ENCODE measurements at places on chromosomes 7 and 10.

DNA sequence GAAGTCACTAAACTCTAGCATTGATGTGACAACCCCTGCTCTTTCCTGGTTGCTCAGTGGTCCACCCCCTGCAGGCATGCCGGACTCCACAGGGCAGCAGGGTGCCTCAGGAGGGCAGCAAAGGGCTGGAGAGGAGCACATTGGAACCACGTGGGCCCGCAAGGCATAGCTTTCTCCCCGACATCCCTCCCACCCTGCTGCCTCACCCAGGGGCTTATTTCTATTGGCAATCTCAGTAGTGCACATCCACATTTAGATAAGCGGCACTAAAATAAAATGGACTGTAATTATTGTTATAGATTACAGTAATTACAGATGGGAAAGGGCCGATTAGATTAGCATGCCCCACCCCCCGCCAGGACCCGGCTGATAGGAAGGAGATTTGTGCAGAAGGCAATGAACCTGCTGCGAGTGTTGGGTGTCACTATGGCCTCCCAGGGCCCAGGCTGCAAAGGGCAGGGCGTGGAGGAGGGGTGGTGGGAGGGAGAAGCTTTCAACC lies 580.1 kb downstream of the GRID1 start:
- no peak for DNase-seq

GRCh38 chr7:127833641-127834040 lies 181.6 kb downstream of the SND1 start:
- DNase-seq: no peak

GRCh38 chr7:92781117-92781720 lies 55.2 kb downstream of the CDK6 start:
- no peak for DNase-seq

- no peak for DNase-seq
These were observed 51.8 kb upstream of the DUSP5 start for GRCh38 chr10:110445871-110446270.

- DNase-seq: no peak
These were observed 109.7 kb upstream of the PPIF start for GRCh38 chr10:79237454-79238157.

DNA sequence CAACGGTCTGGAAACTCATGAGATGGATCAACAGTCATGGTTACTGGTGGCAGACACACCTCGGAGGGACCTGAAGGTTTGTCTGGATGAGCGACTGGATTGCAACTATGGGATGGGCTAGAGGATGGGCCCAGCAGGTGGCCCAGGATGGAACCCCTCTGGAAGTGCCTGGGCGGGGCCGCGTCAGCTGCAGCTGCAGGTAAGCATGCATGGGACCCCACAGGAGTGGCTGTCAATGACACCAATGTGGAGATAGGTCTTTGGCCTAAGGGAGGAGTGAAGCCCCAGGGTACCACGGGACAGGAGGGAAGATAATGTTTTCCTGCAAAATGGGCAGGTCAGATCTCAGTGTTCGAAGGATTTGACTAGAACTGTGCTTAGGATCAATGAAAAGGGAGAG lies 103.4 kb downstream of the LANCL2 start:
- DNase-seq: no peak

- no peak for DNase-seq
These were observed 492.0 kb upstream of the AKR1E2 start for GRCh38 chr10:4334015-4334414.

DNA sequence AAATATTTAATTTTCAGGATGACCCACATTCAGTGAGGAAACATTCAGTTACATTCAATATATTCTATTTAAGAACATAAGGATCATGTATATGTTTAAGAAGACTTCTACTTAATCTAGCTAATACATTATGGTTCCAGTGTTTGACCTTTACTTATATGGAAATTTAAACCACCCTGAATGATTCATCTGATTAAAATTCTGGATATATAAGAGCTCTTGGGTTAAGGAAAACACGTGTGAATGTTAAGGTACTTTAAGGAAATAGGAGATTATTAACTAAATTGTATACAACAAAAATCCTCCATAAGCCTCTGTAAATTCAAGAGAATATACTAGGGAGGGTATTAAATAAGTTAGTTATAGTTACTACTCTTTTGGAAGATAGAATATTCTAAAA lies 40.9 kb downstream of the HDAC9 start:
- DNase-seq: no peak

DNA sequence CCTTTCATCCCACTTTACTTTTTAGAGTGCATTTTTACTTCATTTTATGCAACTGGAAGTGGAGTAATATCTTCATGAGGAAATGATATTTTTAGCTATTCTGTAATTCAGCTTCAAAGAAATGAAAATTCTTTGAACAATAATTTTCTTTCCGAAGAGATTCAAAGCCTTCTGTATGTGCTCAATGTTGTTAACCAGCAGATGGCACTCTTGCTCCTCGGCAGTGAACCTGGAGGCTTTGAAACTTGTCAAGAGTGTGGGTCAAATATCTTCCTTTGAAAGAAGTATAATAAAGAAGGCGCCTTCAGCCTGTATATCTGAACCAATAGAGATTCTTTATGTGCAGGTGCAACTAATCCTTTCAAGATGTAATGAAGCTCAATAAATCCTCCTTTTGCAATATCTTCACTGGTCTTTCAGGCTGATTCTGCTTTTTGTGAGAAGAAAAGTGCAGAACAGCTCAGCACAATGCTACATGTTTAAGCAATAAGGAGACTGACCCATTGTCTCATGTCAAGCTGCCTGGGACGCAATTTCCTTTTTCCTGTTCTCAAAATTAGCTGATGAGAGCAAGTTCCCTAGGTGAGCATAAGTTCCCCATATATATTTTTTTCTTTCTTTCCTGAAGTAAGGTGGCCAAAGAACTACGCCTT lies 258.4 kb downstream of the SEMA3A start:
- no peak for DNase-seq

DNA sequence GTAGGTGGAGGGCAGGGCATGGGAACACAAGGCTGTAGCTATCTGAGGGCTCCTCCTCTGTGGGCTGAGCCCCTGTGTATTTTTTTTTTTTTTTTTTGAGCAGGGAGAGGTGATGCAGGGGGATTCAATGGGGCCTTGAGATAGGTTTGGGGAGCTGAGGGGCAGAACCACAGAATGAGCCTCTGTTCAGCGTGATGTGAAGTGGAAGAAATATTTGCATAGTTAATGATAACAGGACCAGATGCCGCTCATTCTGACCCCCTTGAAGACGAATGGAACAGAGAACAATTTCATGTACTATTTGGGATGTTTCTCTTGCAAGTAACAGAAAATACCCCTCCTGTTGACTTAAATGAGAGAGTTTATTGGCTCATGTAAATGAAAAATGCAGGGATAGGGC lies 69.7 kb upstream of the EMX2 start:
- DNase-seq: no peak

GRCh38 chr7:20173828-20174227 lies 43.4 kb downstream of the MACC1 start:
- DNase-seq: no peak

DNA sequence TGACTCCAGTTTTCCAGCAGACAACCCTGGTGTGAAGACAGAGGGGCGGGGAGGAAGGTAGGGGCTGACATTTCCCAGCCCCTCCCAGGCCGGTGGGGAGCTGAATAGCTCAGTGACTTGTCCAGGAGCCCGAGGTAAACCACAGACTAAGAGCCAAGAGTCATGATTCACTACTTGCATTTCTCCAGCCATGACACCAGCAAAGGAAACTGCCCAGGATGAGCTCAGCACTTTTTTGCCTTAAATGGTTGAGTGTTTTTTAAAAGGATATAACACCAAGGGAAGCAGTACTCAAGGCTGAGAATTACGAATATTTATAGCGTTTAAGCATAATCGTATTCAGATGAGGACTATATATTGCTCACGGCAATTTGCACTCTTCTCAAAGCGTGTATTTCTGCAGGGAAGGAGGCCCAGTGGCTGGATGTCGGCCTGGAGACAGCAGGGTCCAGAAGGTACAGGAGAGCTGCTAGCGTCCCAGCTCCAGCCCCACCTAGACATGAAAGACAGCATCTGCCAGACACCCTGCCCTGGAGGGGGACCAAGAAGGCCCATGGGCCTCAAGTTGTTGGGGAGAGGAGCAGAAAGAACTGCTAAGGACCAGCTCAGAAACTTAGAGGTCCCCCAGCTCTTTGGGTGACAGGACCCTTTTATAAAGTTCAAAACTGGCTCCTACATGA lies 141.4 kb downstream of the GRID1 start:
- no peak for DNase-seq

- no peak for DNase-seq
These were observed 395.9 kb upstream of the PODXL start for GRCh38 chr7:131952365-131952764.

GRCh38 chr10:8159341-8160165 lies 105.1 kb downstream of the GATA3 start:
- DNase-seq: no peak

GRCh38 chr7:135076882-135077281 lies 71.0 kb upstream of the TMEM140 start:
- no peak for DNase-seq

GRCh38 chr10:1434202-1434601 lies 303.1 kb downstream of the ADARB2 start:
- DNase-seq: no peak

DNA sequence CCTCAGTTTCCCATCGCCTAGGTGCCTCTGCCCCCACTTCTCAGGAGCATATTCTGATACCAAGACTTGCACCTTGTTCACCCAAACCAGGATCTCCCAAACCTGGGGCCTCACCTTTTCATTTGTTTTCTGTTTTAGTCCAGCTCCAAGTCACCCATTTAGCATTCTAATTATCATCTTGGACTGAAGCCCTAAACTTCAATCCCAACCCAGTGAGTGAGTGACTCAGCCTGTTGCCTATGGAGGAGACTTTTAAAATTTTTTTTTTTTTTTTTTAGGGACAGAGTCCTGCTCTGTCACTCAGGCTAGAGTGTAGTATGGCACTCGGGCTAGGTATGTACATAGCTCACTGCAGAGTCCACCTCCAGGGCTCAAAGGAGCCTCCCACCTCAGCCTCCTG lies 378.9 kb upstream of the AUTS2 start:
- no peak for DNase-seq

DNA sequence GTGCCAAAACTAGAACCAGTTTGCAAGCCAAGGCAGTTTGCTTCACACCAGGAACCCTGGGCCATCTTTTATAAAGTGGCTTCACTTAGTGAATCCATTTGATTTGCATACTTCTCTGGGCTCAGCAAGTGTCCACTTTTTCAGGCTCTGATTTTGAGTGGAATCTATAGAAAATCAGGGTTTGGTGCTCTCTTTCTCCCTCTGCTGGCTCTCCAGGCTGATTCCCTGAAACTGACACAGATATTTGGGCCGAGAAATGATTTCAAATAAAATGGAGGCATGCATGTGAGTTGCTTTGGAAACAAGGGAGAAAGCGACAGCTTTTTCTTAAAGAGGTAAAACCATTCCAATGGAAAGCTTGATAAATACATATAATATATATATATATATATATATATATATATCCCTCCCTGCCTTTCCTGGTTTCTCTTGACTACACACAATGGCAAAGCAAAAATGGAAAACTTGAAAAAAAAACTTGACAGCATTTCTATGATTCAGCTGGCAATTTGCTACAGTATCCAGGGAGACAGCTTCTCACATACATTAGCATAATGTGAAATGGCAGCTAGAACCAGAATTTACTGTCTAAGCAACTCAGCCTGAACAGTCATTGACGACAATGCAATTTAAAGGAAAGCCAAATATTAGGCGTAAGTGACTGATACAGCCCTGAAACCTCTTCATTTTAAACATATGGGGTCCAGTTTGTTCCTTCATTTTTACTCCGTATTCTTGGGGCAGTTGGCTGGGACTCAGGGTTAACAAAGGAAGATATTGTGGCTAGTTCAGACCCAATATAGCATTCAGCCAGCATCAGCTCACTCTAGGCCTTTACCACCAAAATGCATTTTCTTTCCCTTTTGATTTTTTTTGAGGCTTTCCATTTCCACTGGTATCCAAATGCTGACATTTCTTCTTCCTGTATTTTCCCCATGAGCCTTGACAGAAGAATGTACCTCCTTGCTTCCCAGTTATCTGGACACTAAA lies 188.5 kb downstream of the TMEM178B start:
- DNase-seq: no peak

DNA sequence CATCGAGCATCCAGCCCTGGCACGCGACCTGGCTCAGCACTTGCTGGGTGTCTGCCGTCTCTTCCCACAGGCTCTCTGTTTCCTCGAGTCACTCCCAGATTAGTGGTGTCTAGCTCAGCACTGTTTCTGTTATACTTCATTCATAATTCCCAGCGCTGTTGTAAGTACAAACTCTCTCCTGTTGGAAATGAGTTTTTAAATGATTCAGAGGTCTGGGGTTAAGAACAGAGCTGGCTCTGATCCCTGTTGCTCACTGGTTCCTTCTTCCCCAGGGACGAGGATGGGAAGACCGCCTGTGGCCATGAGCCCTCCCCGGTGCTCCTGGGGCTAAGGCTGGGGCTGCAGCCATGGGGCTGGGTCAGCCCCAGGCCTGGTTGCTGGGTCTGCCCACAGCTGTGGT lies 17.3 kb upstream of the C10orf95 start:
- no peak for DNase-seq

DNA sequence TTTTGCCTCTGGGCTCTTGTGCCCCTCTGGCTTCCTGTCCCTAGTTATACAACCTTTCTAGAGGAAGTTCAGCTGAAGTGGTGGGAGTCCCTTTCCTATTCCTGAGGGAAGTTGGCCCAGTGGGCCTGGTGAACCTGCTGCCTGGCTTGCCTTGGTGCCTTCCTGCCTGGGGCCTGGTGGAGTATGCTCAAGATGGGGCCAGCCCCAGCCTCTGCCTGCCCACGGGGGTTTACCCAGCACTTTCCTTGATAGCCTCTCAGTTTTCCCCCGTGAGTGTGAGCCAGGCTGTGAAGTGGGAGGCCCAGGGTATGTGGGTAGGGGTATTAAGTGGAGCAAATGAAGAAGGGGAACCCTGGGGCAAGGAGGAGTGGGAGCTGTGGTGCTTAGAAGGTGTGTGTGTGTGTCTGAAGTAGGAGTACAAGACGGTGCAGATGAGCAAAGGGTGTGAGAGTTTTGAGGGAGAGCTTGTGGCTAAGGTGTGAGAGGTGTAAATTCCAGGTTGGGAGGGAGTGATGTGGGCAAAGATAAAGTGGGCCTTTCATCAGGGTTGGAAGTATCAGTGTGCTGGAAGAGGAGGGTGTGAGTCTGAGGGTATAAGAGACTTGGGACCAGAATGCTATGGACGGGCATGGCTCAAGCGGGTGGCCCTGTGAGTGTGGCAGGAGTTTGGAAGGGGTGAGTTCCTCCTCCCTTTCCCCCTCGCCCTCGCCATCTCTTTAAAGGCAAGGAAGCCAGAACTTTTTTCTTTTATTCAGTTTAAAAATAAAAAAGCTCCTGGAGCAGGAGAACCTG lies 10.9 kb upstream of the PAX2 start:
- no peak for DNase-seq

- no peak for DNase-seq
These were observed 289.4 kb upstream of the SP8 start for GRCh38 chr7:21076054-21076453.

Measured in activated naive CD8-positive, alpha-beta T cell treated with anti-CD3 and anti-CD28 coated beads, Interleukin-2, amount 50 U/mL, for 16 hours (primary cell).